ENCODE measurements at places on chromosomes 5 and 9.

GRCh38 chr9:92746567-92747458 is 17.8 kb downstream of the BICD2 start:
- no peak for DNase-seq

DNA sequence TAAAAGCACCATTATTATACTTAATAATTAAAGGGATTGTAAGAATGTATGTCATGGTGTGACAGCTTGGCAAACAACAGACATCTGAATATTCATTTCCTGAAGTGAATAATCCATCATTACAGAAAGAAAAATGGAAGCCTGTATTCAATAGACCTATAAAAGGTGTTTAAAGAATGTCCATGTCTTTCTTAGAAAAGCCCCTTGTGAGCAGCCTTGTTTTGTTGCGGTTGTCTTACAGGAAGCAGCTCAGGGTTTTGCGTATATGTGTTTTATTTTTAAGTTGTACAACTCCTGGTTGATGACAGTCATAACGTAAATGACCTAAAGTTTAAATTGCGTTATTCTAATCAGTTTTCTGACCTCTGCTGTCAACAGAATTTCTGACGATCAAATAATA is 53.8 kb downstream of the CAST start:
- DNase-seq: no peak

DNA sequence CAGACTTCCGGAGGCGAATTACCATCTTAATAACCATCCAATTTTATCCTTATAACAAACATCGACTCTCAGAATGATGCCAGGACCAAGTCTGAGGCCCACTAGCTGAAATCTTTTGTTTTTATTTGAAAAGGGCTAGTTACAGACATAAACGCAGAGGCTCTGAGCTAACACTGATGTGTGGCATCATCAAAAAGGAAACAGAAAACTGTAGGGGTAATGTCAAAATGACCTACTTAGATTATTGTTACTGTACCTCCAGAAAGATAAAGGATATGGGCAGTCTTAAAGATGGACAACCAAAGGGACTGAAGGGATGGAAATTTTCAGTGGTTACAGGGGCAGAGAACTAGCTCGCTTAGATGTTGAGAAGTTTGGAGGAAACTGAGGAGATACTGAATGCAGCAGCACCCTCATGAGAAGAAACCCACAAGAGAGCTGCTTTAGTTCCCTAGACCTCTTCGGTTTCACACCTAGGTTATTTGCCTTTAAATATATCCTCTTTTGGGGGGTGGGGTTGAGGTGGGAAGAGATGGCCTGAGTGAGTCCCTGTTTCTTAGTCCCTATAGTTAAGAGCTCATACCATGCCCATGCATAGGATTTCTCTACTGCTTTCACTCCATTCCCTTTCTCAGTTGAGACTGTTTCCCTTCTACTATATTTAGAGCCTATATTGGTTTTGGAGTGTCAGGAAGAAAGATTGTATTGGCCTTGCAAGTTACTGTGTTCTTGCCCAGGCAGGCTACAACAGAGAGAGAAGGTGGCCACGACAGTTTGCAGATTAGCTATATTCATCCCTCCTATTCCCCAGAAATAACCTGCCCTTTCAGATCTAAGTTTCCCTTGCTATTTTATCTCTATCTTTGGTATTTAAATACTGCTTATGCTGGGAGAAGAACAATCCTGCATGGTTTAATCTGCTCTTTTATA is 320.4 kb upstream of the EFNA5 start:
- DNase-seq: no peak

- DNase-seq: no peak
Observed at GRCh38 chr5:21685522-21685921, 1167.6 kb downstream of the CDH12 start.

- DNase-seq: no peak
Observed at GRCh38 chr9:2810420-2811075, 33.3 kb downstream of the PUM3 start.

- no peak for DNase-seq
Observed at GRCh38 chr5:107563959-107564544, 106.7 kb downstream of the EFNA5 start.

DNA sequence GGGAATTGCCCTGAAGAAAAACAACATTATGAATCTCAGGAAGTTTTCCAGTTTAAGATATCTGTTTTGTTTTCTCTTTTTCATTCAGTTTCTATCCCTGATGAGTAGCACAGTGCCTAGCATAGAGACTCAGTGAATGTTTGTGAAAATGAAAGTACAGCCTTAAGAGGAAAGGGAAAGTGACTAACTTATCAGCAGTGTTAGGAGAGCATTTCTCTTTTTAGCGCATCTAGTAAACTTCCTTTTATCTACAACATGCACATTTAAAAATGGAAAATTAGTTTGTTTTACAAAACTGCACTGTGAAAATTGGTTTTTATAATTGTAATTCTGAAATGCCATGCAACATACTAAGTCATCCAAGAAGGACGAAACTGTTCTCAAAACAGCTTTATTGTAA is 110.8 kb downstream of the SMARCA2 start:
- DNase-seq: no peak

DNA sequence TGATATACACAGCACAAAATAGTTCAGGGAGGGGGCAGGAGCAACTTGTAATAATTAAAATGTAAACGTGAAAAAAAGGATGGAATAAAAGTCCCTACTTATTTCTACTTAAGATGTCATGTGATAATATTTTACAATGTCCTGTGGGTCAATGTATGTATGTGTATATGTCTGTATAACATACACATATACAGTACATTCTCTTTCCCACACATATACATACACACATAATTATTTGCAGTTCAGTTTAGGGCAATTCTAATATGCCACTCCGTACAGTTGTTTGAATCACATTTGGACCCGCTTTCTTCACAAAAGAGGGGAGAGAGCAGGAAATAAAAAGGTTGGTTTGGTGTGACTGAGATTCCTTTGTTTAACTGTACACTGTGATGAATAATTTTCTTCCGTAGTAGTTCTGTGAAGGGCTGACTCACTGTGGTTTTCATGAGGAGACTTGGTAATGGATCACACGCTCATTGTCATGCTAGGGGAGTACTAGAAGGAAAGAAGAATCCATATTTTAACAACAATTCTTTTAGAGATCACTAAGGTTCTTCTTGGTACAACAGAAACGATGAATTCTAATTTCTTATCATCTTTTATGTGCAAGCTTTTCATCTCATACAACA is 26.2 kb upstream of the ACOT12 start:
- DNase-seq: no peak

GRCh38 chr9:95505717-95506427 is 10.9 kb downstream of the PTCH1 start:
- no peak for DNase-seq

- no peak for DNase-seq
Observed at GRCh38 chr5:125151150-125151900, 404.9 kb upstream of the ZNF608 start.

DNA sequence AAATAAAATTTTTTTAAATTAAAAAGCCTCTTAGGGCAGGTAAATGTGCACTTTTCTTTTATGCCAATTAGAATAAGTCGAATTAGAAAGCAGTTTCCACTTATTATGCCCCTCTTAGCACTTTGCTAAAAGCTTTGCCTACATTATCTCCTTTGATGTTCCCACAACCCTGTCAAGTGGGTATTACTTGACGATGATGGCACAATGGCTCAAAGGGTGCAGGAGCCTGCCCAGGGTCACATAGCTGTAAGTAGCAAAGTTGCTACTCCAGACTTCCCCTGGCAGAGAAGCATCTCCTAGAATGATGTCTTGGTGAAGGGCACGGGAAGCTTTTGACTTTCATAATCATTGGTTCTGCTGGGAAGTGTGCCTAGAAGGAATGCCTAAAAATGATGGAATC is 18.4 kb upstream of the IQGAP2 start:
- no peak for DNase-seq

DNA sequence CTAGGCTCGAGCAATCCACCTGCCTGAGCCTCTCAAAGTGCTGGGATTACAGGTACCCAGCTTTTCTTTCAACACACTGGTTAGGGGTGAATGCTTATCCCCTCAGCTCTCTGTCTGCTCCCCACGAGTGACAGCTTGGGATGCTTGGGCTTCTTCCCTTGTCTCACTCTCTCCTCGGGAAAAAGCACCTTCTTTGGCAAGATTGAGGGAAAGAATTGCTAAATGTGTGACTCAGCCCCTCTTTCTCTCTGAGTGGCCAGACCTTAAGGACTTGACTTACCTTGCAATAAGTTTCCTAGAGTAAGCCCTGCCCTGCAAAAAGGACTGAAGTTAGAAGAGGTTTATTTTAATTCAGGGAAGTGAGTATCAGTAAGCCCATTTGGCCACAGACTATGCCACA is 68.1 kb upstream of the ERBIN start:
- no peak for DNase-seq

DNA sequence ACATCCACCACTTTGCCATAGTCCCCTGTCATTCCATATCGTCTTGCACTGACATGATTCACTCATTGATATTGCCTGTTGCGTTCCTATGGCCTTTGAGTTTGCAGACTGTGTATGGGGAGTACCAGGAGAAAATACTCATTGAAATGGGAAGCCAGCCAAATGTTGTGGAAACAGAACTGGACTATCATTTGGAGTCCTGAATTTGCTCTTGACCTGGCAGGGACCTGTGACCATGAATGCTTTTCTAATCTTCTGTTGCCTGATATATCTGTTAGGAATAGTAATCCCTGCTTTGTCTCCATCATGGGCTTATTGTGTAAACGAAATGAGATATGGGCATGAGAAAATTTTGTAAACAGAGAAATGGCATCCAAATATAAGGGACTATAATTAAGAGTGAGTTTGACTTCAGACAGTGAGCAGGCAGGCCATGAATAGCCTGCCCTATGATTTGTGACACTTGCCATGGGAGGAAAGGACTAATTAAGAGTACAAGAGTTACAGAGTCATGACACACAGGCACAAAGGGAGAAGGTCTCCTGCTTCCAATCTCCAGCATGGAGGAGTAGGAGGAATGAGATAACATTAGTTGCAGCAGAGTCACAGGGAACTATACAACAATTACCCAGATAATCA is 572.9 kb upstream of the SGCD start:
- DNase-seq: no peak

DNA sequence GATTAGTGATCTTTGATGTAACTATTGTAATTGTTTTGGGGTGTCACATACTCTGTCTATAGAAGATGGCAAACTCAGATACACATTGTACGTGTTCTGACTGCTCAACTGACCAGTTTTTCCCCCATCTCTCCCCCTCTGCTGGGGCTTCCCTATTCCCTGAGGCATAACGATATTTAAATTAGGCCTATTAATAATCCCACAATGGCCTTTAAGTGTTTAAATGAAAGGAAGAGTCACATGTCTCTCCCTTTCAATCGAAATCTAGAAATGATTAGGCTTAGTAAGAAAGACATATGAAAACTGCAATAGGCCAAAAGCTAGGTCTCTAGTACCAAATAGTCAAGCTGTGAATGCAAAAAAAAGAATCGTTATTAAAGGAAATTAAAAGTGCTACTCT is 265.6 kb downstream of the TMEM232 start:
- DNase-seq: no peak

DNA sequence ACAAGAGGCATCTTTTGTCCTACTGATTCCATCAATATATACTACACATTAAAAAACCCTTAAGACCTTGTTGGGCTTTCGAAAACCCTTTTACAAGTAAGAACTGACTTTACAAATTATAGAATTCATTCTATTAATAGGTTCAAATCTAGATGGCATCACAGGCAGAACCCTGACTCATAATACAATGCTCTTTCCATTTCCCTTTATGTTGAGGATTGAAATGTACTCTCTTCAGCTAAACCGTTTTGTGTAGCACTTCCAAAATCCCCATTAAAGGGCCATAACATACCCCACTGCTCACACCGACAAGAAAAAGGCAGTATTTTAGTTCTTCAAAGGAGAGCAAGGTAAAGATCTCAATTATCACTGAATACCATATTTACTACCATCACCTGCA is 11.2 kb downstream of the CSNK1A1 start:
- no peak for DNase-seq

GRCh38 chr9:27212621-27213020 is 84.3 kb downstream of the EQTN start:
- no peak for DNase-seq

GRCh38 chr9:124137009-124137943 is 120.5 kb upstream of the NEK6 start:
- no peak for DNase-seq

- no peak for DNase-seq
Observed at GRCh38 chr9:74951725-74952151, 974 bp downstream of the C9orf40 start.

DNA sequence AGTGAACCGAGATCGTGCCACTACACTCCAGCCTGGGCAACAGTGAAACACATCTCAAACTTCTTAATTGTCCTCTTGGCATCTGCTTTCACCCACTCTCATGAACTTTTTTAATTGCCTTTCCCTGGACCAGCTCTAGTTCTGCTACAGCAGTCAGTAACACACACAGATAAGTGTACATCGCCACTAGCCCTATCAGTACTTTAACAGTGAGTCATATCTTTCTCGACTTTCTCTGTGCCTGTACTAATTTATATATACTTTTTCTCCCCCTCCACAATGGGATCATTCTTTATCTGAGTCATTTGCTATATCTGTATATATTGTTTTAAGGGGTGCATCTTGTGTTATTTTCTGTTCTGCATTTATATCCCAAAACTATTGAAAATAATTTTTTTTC is 6.7 kb downstream of the CDC37L1 start:
- no peak for DNase-seq

DNA sequence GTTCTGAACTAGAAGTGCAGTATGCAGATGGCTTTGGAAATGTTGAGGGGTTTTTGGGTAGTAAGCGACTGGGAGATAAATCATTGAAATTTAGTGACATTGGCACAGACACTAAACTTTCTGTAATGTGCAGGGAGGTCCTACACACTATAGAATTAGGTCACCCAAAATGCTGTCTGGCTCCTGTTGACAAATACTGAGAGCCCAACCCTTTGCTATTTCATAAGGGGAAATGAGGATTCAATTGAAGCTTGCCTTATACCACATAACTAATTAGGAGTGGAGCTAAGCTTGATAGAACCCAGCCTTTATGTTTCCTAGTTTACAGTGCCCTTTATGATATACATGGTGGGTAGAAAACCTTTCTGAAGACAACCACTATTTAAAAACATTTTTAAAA is 22.6 kb downstream of the HMGXB3 start:
- no peak for DNase-seq

DNA sequence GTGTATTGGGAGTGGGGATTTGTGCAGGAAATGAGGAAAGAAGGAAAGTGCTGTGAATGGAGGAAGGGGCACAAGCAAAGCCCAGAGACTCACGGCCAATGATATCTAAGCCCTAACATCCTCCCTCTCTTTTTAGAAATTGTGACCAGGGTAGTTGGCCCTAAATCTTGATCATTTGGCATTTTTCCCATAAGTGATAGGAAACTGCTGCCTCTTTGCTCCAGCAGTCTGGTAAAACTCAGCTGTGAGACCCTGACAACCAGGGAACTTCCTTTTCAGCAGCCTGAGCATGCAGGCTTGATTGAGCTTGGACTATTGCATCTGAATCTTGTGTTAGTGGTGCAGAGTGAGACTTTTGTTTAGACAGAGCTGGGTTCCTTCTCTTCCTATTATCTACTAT is 9.6 kb upstream of the ADRB2 start:
- no peak for DNase-seq

- DNase-seq: no peak
Observed at GRCh38 chr5:142152384-142152732, 43.8 kb downstream of the NDFIP1 start.

- DNase-seq: no peak
Observed at GRCh38 chr5:157959370-157959769, 100.4 kb upstream of the CLINT1 start.

- DNase-seq: no peak
Observed at GRCh38 chr9:28073270-28073669, 500.0 kb upstream of the C9orf72 start.
